Activated T-helper 2 cell treated with anti-CD3 and anti-CD28 coated beads, Interferon-gamma antibody, Interleukin-2, Interleukin-4, amounts not matched to agents 10 μg/mL and 5 μg/mL and 100 μg/mL, durations not matched to agents 14 hours and 24 hours and 36 hours (primary cell): ENCODE measurements at places on chromosomes 6 and 20. TPM values are rescaled to one million over a fixed set of nuclear protein-coding genes. Genes with fewer than 3 reads are reported as not detected.
A peak's percentile ranks its signal among the peaks of the same experiment; 100 is the strongest.

GRCh38 chr6:21333715-21334114 lies 259.8 kb upstream of the SOX4 start:
- no peak for DNase-seq

- no peak for DNase-seq
Observed at GRCh38 chr6:105808571-105808970, 277.6 kb upstream of the PRDM1 start.

Gene C6orf141
- not detected in 2 replicates for total RNA-seq

GRCh38 chr20:53901064-53901463 lies 169.3 kb downstream of the BCAS1 start:
- DNase-seq, result no peak

Gene SAMD3
- 3.2 and 3.4 TPM in 2 replicates for total RNA-seq

GRCh38 chr6:100833972-100834574 lies 47.1 kb downstream of the ASCC3 start:
- no peak for DNase-seq

DNA sequence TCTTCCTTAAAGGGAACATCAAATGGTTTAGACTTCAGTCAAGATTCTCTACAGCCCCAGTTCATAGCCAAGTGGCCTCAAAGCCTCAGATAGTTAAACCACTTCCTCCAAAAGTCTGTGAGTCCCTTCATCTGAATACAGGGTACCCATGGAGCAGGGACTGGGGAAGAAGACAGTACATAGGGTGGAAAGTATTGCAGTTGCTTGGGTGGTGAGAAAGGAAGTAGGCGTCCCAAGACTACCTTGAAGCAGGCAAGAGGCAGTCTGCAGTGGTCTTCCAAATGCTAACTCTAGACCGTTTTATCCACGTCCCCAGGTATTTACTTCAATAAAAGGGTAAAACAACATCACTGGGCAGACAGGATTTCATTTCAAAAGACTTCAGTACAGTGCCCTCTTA lies 2.0 kb downstream of the FYN start:
- DNase-seq, result peak; percentile 37

Gene NRSN1
- not detected in 2 replicates for total RNA-seq

- no peak for DNase-seq
Observed at GRCh38 chr6:43278524-43279078, 19.5 kb upstream of the SLC22A7 start.

Gene C4A
- total RNA-seq, result 2.6 and 3.1 TPM in 2 replicates
